ENCODE measurements at places on chromosomes 16 and 17.

GRCh38 chr17:17126131-17127110 is 79.7 kb downstream of the PLD6 start:
- DNase-seq: no peak

- DNase-seq: no peak
These were observed 4.6 kb upstream of the MFSD6L start for GRCh38 chr17:8803531-8804420.

DNA sequence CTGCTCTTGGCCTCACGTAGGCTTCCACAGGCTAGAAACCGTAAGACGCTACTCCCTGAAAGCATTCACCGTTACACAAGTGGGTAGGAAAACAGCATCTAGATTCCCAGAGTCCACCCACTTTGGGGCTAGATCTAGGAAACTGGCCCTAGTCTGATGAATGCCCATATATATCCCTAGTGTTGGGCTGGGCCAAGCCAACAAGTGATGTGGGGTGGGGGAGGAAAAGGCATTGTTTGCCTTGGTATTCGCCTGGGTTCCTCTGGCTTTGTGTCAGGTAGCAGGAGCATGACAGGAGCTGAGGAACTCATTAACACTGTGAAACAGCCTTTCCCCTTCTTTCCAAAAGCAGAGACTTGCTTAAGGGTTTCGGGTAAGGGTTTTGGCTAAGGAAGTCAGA is 112.4 kb downstream of the SMG6 start:
- no peak for DNase-seq

- no peak for DNase-seq
These were observed 30.5 kb downstream of the CUEDC1 start for GRCh38 chr17:57924677-57925076.

DNA sequence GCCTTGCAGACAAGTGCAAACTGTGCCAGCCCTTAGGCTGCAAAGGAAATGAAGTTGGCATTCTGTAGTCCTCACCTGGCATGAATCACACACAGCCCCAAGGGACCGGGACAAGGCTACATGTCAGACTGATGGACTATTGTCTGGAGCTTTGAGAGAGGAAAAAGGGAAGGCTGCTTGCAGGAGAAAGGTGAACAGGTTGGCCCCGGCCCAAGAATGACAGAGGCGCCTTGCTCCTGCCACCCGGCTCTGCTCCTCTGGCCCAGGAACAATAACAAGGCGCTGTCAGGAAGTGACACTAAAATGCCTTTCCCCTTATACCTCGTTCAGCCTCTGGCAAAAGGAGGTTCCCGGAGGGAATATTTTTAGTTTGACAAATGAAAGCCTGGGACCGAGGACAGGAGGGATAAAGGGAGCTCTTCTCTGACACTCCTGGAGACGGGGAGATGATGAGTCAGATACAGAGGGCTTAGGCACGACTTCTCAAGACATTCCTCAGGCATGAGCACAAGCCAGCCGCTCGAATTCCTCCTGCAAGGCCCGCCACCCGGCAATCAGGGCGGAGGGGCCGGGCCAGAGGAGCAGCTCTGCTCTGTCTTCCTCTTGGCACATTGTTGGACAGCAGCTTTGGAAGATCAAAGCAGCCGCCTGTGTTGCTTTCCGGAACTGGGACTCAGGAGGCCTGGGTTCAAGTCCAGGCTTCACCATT is 105.8 kb downstream of the NOG start:
- peak; percentile 97 for DNase-seq

- no peak for DNase-seq
These were observed 2.1 kb upstream of the ZNF267 start for GRCh38 chr16:31871510-31871909.

- no peak for DNase-seq
These were observed 33.2 kb downstream of the SPACA3 start for GRCh38 chr17:33024688-33025486.

DNA sequence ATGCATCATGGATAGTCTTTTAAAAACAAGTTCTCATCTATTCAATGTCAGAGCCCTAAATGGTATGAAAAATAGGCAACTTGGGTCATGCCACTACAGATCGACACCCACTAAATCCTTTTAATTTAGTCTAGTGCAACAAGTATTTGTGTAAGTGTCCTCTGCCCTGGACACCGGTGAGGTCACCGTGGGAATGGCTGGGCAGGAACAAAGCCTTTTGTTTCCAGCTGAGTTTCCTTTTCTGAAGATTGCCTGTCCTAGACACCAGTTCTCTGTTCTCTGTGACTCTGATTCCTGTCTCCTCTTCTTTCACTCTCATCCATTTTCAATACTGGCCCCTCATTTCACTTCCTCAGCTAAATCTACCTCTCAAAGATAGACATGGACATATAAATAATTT is 446.5 kb downstream of the MAF start:
- DNase-seq: no peak

DNA sequence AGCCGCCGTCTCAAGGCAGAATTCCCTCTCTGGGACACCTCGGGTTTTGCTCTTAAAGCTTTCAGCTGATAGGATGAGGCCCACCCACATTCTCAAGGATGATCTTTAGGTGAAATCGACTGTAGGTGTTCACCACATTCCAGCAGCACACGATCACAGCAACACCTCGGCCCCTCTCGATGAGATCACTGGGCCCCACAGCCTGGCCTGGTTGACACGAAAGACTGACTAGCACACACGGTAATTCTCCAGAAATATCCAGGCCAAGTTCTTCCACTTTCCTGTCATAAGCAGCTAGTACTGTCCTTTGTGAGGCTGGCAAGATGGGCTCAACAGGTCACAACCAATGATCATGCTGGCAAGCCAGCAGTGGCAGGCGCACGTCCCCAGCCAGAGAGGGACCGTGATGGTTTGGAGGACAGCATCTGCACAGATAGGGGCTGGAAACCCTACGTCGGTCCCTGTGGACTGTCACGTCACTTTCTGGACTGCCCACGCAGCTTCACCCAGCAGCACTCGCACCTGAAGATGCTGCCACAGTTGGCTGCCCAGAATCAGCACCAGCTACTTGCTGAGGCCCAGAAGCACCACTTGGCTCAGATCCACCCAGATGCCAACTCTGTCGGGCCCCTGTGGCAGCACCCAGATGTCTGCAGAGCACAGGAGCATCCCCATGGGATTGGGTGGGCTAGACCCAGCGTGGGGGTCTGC is 17.4 kb downstream of the TMC6 start:
- no peak for DNase-seq

GRCh38 chr16:10623059-10623458 is 42.7 kb upstream of the EMP2 start:
- DNase-seq: no peak

DNA sequence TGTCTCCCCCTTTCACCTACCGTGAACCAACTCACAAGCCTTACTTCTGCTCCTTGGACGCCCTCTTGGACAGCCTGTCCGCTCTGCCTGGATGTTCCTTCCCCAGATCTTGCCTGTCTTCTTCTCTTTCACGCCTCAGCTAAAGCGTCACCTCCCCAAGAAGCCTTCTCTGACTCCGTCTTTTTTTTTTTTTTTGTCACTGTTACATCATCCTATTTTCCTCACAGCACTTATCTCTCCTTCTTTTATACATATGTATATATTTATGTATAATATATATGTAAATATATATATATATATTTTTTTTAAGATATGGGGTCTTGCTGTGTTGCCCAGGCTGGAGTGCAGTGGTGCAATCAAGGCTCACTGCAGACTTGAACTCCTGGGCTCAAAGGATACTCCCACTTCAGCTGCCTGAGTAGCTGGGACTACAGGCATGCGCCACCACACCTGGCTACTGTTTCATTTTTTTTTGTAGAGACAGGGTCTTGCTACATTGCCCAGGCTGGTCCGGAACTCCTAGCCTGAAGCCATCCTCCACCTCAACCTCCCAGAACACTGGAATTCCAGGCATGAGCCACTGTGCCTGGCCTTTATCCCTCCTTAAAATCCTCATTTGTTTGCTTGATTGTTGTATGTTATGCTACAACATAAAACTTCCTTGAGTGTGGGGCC is 16.5 kb upstream of the AKTIP start:
- no peak for DNase-seq

- DNase-seq: no peak
These were observed 10.4 kb downstream of the RAI1 start for GRCh38 chr17:17691468-17692263.

- DNase-seq: no peak
These were observed 9.4 kb downstream of the CWC25 start for GRCh38 chr17:38815576-38816193.

DNA sequence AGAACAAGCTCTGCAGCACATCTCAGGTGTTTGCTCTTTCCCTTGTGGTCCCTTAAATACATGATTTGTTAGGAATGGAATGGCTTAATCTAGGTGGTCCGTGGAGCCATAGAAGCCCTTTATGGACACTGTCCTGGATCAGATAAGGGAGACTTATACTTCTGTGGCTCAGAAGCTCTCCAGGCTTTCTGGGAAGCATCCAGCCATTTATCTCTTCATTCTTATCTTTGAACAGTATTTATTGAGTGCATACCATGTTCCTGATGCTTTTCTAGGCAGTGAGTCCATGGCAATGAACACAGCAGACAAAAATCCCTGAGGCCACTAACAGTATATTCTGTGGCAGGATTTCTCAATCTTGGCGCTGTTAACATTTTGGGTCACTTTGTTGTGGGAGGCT is 474.5 kb upstream of the EEF2KMT start:
- DNase-seq: no peak

GRCh38 chr17:75742337-75742736 is 21.1 kb downstream of the ITGB4 start:
- no peak for DNase-seq

Measured in GM04504 (cell line).